ENCODE measurements at places on chromosomes 13 and 19.
A peak's percentile ranks its signal among the peaks of the same experiment; 100 is the strongest.

DNA sequence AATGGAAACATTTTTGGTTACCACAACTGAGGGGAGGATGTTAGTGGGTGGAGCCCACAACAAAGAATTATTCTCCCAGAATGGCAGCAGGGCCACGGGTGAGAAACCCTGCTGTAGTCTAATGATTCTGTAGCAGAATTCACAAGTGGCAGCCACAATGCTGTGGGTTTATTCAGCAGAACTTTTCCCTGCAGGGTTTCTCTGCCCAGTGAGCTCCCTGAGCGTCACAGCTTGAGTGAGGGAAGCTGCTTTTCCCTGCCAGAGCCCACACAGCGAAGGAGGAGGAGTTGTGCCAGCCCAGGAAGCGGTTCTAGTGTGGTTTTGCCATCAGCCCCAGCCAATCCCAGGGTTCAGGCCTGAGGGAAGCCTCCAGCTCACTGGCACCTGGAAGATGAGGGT, 4.4 kb downstream of the ATP12A start:
- peak; percentile 35 for DNase-seq

GRCh38 chr19:4829001-4829712, 2.4 kb downstream of the TICAM1 start:
- DNase-seq: no peak

- no peak for DNase-seq
Measured at GRCh38 chr19:47356900-47357299, 7.8 kb downstream of the DHX34 start.

- DNase-seq: no peak
Measured at GRCh38 chr19:1156305-1156801, 17.7 kb downstream of the SBNO2 start.

DNA sequence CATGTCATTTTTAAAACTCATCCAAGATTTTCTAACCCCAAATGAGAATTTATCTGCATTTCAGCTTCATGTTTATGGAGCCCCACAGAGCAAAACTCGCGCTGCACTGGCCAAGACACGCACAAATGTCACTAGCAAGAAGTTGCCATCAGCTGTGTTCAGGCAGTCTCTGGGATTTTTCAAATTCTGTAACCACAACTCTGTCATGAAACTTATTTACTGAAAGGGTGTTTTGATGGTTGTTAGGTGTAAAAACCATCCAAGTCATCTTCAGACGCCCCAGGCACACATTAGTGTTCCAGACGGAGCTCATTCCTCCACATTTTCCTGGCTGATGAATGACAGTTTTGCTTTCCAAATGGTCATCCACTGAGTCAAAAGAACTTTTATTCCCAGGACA, 63.4 kb downstream of the SLC7A1 start:
- DNase-seq: no peak

DNA sequence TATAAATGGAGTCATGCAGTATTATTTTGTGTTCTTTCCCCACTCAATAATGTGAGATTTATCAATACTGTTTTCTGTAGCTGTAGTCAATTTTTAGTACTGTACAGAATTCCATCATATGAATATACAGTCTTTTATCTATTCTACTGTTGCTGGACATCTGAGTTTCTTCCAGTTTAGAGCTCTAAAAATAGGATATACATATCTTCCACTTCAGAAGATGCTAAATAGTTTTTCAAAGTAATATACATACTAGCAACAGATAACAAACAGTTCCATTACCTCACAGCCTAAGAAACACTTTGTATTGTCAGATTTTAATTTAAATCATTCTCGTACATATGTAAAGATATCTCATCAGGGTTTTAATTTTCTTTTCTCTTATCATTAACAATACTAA, 149.6 kb downstream of the UGGT2 start:
- DNase-seq: no peak

- no peak for DNase-seq
Measured at GRCh38 chr13:112320303-112320702, 55.9 kb upstream of the SPACA7 start.

GRCh38 chr19:12749938-12750521, 1.6 kb upstream of the BEST2 start:
- DNase-seq: no peak

DNA sequence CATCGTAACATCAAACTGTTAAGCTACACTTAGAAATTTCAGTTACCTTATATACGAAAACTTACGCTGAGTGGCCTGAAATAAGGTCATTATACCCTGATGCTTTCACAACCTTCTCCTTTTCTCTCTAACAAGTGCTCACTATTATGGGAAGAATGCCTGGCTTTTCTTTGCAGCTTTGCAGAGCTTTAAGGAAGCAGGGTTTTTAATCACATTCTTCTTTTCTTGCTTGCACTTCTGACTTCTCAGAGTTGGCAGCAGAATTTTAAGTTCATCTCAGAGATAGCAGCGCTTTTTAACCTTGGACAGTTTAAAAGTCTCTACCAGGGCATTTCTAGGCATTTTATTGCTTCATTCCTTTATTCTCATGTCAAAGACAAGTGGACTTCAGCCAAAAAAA, 285.1 kb downstream of the SPRY2 start:
- no peak for DNase-seq

DNA sequence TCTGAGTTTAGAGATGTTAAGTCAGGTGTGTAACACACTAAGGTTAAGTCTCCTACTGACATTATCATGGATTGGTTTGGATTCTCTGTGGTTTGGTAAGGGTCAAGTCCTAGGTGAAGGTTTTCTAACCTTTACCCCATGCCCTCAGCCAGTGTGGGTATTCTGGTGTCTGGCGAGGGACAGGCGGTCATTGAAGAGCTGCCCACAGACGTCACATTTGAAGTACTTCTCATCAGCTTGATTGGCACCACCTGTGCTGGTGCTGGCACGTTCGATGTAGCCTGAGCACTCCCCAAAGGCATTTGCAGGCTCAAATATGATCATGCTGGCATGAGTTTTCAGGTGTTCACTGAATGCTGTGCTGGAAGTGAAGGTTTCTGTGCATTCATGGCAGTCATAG, 27.0 kb downstream of the PEG3 start:
- DNase-seq: no peak

- DNase-seq: no peak
Measured at GRCh38 chr13:105406551-105406950, 1128.9 kb downstream of the EFNB2 start.

DNA sequence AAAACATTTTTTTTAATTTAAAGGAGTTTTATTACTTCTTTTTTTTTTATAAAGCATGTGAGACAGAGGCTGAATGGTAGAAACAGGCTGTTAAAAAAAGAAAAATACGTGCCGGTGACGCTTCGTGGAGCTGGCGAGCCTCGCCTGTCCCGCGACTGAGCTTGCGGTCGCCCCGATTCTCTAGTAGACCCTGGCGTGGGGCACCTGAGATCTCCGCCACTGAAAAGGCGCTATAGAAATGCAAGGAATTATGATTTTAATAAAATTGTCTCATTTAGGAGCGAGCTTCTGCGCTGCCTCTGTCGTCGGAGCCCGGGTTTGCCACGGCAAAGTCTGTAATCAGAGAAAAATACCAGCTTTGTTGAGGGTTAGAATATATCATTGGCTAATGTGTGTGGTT, 18.4 kb downstream of the NFIX start:
- no peak for DNase-seq

DNA sequence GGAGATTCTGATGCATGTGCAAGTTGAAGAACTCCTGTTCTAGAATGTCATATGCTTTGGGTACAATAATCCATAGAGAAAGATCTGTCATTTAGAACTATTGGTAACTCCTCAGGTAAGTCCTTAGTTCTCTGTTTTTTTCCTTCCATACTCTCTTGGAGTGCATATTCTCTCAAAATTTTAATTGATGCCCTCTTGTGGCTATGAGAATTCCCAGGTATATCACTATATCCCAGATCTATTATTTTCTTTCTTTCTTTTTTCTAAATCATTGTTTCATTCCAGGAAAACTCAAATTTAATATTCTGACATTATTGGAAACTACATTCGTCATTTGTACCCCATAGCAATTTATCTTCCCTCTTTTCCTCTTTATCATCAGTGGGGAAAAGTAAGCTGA, 485.4 kb downstream of the KLF5 start:
- DNase-seq: no peak

DNA sequence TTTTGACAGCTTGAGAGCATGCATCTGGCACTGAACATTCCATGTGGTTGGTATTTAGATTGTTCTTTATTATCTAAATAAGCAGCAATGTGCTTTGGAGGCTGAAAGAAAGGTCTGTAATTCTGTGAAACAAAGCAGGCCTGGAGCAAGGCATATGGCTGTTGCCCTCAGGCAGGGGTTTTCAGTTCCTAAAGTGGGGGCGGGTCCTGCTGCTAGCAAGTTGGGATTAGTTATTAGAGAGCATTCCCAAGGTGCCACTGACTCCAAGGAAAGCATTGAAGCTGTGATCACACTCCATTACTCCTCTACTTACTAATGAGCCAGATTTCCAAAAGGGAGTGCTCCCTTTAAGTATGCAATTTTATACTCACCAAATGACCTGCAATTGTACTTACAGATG, 432.2 kb downstream of the OLFM4 start:
- no peak for DNase-seq

GRCh38 chr19:3224346-3225168, at the start of gene CELF5:
CELF5 (plus strand) TSS chr19:3224661; CDS start chr19:3224740, 79 bp downstream.
- DNase-seq: peak; percentile 53

DNA sequence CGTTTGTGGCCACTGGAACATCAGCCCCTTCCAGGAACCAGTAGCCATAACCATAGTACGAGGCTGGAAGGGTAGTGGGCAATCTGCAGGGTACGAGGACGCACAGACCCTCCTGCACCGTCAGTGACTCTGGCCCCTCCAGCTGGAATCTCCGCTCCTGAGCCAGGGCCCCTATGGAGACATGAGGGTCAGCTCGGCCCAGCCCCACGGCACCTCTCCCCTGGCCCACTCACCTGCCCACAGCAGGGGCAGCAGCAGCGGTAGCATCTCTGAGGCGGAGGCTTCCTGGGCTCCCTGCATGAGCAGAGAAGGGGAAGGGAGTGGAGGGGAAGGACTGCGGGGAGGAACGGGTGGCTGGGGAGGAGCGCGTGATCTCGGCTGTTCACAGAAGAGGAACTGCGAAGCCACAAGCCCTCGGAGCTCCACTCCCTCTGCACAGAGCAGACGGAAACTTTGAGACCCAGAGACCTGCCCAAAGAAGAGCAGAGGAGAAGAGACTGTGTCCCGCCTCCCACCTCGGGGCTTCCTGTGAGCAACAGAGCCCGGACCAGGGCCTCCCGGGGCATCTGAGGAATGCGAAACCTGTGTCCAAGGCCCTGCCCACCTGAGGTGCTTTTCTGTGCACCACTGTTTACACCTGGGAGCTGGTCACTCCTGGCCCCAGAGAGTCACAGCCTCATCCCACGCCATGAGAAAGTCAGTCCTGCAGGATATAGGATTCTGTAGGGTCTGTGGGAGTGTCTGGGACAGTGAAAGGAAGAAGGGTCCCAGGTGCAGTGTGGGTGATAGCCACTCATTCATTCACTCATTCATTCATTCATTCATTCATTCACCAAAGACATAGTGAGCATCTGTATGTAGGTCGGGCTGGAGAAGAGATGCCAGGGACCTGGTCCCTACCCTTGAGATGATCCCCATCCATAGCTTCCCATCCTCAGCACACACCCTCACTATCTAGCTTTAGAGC, at the start of gene SIGLEC6:
SIGLEC6 (minus strand) TSS at position 322 of the 967 bp plus-strand sequence; CDS start at position 300, 22 bp downstream.
- peak; percentile 39 for DNase-seq

DNA sequence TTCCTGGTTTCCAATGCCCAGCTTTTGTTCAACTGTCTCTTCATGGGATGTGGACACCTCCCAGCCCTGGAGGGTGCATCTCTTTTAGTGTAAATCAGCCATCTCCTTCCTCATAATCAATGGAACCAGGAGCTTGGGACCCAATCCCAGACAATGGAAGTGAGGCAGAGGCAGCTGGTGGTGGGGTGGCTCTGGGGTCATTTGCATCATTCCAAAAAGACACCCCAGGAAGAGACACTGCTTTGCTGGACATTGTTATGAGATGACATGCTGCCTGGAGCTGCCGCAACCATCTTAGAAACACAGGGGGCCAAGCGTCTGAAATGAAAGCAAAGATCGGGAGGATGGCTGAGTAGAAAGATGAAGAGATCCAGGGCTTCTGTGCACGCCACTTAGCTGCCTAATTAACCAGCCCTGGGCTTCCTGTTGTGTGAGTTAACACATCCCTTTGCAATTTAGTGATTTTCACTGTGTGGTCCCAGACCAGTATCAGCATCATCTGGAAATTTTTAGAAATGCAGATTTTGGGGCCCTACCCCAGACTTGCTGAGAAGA, 36.1 kb downstream of the IRS2 start:
- no peak for DNase-seq

DNA sequence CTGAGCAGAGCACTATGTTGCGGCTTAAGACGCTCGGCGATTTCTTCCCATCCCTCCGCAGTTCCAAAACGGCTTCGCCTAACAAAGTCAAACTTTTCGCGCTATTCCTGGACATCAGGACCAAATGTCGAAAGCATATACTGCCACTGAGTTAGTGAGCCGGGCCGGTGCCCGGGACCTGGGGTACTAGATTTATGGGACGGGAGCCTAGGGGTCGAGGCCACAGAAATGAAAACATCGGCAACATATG, 699 bp downstream of the RCBTB2 start:
- no peak for DNase-seq

DNA sequence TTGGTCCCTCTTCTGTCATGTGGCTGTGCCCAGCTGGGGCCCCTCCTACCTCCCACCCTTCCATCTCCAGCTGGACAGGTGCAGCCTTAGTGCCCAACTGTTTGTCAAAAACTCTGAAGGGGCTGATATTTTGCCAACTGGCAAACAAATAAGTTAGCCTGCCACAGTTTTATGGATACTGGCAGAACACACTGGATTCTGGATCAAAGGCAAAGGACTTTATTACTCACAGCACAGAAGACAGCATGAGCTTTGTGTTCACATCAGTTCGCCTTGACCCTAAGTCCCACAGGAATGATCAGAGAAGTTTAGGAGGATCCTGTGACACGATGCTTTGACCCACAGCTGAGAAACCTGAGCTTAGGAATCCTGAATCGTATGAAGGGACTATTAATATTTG, 16.4 kb downstream of the KLK2 start:
- DNase-seq: no peak

DNA sequence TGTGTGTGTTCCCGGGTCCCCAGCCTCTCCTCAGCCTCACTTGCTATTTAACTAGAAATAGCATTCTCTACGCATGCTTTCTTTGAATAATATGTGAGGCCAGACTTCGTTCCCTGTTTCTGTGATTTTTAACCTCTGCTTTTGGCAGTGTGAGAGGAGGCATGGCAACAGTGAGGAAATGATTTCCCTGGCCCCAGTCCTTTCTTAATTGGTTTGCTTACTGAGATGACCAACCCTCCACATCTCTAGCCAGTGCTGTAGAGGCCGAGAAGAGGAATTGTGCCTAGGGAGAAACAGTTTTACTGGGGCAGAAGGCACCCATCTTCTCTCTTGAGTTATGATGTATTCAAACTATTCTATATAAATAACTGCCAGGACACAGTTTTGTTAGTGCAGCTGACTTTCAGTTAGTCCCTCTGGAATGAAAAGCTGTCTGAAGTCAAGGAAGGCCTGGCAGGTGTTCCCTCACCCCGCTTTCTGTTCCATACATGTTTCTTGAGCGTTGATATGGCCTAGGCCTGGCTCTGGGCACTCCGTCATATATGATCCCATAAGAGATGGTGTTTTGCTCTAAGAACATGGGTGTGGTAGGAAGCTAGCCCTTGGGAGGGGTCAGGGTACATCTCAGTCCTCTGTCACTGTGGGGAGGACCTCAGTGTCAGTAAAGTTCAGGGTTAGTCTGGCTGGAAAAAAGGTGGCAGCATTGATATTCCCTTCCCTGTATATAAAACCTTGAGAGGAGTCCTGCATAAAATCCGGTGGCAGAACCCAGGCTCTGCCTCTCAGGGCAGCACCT, 73.7 kb upstream of the NPAS1 start:
- no peak for DNase-seq

- no peak for DNase-seq
Measured at GRCh38 chr19:54189145-54189734, at the start of gene MBOAT7. MBOAT7 (minus strand) TSS chr19:54189580; CDS start chr19:54188508, 1,072 bp downstream.

All from activated CD4-positive, alpha-beta T cell treated with anti-CD3 and anti-CD28 coated beads, Interleukin-2, amount 10 ng/mL, durations not matched to agents 7 days and 5 days (primary cell).